ENCODE measurements at places on chromosomes 11 and 22.

DNA sequence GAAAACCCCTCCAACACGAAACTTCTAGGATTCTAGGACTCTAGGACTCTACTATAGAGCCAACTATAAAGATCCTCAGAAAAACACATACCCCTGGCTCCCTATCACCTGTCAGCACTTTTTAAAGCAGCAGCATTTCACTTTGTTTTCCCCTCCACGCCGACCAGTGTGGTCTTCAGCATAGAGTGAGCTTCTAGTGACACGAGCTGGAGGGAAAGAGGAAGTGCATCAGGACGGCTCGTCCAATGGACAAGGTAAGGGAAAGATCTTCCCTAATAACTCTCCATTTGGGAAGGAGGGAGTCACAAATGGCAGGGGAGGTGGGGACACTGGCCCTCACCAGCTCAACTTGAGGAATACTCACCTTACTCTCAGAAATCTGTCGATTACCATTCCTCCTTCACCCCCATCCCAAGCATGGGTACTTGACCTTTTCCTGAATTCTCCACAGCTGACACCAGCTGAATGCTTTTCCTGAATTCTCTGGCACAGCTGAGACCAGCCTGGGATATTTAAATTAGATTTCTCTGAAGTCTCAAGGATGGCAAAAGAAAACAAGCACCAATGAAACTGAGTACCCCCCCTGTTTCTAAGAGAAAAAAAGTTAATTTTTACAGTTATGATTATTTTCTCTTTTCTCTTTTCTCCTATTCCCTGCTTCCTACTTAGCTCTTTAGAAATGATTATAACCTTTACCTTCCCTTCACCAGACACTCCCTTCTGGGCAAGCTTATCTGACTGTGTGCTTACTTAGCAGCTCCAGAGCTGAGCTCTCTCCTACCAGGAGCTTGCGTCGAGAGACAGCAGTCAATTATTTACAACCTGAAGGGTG lies 33.3 kb upstream of the NNMT start:
- peak; percentile 51 for DNase-seq

DNA sequence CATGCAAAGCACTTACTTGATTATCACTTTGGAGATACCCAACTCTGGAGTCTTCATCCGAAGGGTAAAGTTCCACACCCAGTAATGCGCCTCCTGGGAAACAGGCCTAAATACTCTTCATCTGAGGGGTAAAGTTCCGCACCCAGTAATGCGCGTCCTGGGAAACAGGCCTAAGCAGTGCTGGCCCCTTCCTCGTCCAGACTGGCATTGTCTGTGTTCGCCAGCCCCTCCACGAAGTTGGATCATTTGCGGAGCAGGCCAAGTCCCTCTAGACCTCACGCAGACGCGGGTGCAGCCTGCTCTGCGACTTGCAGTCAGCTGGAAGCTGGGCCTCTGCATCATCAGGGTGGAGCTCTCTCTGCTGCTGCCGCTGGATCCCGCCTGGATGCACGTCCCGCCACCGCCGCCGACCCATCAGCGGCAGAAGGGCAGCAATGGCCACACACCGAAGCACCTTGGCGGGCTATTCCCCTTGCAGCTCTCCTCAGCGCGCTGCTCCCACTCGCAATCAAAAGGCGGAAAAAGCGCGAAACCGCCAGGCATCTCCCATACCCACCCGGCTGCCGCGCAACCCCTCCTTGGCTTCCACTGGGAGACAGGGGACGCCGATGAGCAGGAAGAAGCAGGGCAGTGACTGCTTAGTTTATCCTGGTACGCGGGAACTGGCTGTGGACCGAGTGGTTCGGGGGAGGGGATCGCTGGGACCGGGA lies 34.1 kb upstream of the GLYATL1 start:
- no peak for DNase-seq

GRCh38 chr22:37982938-37983859 lies 1.2 kb downstream of the SOX10 start:
- no peak for DNase-seq

- no peak for DNase-seq
Observed at GRCh38 chr22:22139364-22139763, 105.2 kb upstream of the VPREB1 start.

DNA sequence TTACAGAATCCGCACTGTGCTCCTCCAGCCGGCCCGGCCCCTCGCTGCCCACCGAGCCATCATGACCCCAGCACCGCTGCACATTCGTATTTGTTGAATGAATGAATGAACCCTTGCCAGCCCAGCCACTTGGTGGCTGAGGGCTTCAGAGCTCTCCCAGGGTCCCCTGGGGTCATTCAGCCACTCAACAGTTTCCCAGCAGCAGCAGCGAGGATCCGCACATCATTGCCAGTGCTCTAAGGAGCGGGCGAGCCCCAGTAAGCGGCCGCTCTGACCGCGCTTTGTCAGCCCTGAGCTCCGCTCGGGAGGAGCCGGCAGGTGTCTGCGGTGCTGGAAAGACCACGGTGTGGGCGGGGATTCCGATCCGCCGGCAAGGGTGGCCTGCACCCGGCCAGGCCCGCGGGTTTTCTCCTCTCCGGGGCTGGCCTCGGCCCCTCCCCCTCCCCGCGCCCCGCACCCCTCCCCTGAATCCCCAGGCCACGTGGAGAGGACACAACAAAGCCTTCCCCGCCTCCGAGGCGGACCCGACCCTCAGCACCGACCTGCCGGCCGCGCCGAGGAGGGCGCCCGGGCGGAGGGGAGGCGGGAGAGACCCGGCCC lies 563 bp downstream of the BID start:
- DNase-seq = no peak

DNA sequence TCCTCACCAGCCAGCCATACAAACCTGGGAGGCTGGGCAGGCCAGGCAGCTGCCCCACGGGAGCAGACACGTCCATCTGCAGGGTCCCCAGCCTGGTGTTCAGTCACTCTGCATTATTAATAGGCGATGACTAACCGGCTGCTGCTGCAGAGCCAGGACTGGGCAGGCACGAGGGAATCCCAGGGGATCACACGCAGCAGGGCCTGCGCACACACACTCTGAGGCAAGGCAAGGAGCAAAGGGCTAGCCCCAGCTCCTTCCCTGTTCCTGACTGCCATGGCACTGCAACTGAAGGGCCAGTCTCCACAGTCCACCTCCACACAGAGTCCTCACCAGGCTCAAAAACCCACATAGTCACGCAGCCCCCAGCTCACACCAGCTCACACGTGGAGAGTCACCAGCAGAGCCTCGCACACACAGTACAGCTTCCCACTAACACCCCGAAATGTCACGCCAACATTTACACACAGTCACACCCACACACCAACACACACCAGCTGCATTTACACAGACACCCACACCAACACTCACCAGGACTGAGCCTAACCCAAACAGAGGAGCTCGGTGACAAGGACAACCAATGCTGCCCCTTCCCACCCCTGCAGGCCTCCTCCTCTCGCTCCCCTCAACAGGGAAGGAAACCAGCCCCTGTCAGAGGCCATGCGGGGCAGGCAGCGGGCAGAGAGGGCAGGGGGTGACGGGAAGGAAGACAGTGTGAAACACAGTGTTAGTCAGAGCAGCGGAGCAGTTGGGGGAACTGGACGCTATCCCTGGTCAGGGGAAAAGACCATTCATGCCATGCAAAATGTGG lies 47.3 kb downstream of the NRXN2 start:
- DNase-seq = peak; percentile 23

GRCh38 chr22:42062506-42063170 lies 8.0 kb downstream of the NAGA start:
- no peak for DNase-seq

- DNase-seq = no peak
Observed at GRCh38 chr11:102061276-102061675, 14.0 kb downstream of the CFAP300 start.

- DNase-seq = no peak
Observed at GRCh38 chr11:131278472-131278871, 91.9 kb upstream of the NTM start.

GRCh38 chr22:23686416-23687024 lies 4.3 kb upstream of the RGL4 start:
- no peak for DNase-seq

- DNase-seq = no peak
Observed at GRCh38 chr11:35955636-35956035, 11.8 kb downstream of the LDLRAD3 start.

DNA sequence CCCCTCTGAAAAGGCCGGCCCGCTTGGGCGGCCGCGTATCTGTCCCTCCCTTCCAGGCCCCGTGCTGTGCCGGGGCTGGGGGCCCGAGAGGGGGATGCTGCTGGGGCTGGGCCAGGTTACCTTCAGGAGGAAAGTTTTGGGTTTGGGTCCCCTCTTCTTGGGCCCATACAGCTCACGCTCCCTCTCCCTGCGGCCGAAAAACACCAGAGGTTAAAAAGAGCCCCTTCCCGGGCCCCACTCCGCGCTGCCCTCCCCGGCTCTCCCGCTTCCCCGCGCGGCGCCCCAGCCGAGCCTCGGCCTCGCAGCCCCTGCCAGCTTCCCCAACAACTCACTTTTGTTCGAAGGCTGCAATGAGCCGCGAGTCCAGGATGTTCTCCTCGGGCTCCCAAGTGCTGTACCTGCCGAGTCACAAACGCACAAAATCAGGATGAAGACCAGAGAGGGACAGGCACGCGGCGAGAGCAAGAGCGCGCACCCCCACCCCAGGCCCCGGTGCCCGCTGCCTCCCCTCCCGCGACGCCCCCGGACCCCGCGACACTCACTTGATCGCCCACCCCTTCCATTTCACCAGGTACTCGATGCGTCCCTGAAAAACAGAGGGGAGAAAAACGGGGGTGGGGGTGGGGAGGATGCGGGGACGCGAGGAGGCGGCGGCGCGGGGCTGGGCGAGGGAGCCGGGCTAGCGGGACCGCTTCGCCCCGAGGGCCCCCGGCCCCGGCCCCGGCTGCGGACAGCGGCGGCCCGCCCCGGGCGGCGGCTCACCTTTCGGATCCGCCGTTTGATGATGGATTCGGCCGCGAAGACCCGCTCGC lies 450 bp downstream of the CBX6 start:
- no peak for DNase-seq

- no peak for DNase-seq
Observed at GRCh38 chr11:61404103-61404502, 11.7 kb downstream of the TMEM216 start.

- DNase-seq = no peak
Observed at GRCh38 chr22:26127126-26127525, 42.1 kb upstream of the SEZ6L start.

GRCh38 chr11:47863189-47863897 lies 15.2 kb upstream of the NUP160 start:
- no peak for DNase-seq

DNA sequence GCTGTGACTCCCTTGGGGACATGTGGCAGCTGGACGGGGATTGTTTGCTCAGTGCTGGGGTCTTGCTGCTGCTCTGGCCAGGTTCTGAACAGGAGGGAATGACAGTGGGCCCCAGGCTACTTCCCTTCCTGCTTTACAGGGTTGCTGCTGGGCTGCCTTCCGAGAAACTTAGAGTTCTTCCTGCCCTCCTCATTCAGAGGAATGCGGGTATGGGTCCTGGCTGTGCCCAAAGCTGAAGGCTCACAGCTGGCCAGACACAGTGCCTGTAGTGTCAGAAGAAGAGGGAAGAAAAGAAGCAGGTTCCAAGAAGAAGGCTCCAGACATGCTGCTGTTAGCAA lies 108.3 kb upstream of the PARVA start:
- no peak for DNase-seq

DNA sequence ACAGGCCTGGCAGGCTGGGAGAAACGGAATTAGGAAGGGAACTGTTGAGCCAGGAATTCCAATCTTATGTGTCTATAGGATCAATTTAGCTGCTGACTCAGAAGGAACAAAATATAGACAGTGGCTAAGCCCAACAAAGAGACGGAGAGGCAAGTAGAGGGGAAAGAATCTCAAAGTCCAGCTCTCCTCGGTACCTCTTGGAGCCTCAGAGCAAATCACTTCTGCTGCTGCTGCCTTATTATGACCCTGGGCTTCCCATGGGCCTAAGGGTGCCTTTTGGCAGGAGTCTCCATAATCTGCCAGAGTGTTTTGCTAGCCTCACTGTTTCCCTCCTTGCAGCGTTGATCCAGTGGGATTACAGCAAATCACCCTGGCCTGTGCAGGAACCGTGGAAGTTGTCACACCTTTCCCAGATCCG lies 31.7 kb downstream of the PAX6 start:
- DNase-seq = no peak

DNA sequence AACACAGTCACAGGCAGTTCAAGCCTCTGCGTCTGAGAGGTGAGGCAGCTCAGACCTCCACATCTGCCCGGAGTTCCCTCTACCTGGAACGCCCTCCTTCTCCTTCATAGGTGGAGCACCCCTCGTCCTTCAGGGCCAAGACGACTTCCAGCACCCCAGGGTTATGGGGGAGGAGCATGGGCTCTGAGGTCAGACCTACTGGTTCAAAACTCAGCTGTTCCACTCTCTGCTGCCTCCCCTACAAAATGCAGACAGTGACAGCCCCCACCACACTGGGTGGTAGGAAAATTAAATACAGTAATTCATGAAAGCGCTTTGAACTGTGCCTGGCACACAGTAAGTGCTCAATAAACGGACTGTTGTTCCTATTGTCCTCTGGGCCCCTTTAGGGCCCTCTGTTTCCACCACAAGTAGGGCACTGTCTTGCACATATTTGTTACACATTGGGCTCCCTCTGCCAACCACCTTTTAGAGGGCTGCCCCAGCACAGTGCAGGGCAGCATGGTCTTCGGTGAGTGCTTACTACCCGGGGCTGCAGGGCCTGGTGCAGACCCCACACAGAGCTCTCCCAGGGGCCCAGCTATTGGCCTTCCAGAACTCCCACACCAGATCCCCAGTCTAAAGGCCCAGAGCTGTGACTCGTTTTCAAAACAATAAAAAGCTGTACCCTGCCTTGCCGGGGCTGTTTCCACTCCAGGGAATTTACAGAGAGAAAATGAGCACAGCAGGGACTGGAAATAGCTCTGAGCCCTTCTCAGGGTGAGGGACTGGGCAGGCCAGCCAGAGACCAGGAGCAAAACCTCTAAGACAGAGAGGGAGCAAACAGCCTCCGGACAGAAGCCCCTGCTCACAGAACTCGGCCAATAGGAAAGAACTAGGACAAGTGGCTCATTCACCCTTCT lies 2.5 kb downstream of the TMEM184B start:
- DNase-seq = no peak

- DNase-seq = no peak
Observed at GRCh38 chr11:12629601-12630313, 44.5 kb upstream of the TEAD1 start.

DNA sequence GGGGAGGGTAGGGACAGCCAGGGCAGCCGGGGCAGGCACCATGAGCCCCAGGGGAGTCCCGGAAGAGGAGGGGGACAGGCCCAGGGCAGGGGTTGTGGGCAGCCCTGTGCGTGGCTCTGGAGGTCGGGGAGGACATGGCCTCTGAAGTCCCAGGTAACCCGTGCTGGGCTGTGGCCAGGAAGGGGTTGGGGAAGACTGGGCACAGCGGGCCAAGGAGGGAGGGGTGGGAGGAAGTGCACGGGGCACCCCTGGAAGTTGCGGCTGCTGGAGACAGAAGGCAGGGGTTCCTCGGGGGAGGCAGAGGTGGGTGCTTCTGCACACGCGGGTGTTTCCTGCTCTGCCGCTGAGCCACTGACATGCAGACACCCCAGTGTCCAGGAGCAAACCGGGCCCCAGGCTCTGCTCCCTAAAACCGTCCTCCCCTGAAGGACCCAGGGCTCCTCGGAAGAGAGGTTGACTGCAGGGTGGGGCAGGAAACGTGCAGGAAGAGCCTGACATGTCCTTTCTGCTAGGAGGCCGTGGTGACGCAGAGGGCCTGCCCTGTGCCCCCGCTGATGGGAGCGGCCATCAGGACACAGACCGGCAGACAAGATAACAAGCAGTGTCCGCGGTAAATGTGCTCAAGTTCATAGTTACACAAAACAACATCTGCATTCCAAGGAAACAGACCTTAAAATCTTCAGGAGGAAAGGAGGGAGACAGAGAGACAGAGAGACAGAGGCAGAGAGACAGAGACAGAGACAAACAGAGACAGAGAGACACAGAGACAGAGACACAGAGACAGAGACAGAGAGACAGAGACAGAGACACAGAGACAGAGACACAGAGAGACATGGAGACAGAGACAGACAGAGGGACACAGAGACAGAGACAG lies 5.7 kb downstream of the TNNI2 start:
- DNase-seq = no peak
